Liver (tissue), 10 donors: ENCODE measurements at places on chromosomes 4 and X. TPM values are rescaled to one million over a fixed set of nuclear protein-coding genes. Genes with fewer than 3 reads are reported as not detected.
A peak's percentile ranks its signal among the peaks of the same experiment; 100 is the strongest.

- no peak for DNase-seq
These were observed 2365.5 kb downstream of the PCDH7 start for GRCh38 chr4:33085709-33086108.

DNA sequence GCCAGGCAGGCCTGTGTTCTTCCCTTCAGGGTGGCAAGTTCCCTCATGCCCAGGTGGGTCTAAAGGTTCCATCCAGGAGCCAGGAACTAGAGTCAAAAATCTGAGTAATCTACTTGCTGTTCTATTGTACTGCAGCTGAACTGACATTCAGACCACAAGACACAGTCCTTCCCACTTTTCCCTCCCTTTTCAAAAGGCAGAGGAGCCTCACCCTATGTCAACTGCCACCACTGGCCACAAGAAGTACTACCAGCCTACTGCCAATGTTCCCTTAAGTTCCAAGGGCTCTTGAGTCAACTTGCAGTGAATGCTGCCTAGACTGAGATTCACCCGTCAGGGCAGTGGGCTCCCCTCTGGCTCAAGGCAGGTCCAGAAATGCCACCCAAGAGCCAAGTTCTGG, 133.5 kb downstream of the FAM47B start:
- DNase-seq: no peak

- DNase-seq: no peak
These were observed 56.1 kb downstream of the TSPAN5 start for GRCh38 chr4:98602270-98602669.

Gene STPG2
- total RNA-seq: 0.05 TPM

GRCh38 chr4:4327652-4328121, 37.6 kb downstream of the ZBTB49 start:
- no peak for DNase-seq

- no peak for DNase-seq
These were observed 22.1 kb upstream of the MSX1 start for GRCh38 chr4:4837316-4837715.

DNA sequence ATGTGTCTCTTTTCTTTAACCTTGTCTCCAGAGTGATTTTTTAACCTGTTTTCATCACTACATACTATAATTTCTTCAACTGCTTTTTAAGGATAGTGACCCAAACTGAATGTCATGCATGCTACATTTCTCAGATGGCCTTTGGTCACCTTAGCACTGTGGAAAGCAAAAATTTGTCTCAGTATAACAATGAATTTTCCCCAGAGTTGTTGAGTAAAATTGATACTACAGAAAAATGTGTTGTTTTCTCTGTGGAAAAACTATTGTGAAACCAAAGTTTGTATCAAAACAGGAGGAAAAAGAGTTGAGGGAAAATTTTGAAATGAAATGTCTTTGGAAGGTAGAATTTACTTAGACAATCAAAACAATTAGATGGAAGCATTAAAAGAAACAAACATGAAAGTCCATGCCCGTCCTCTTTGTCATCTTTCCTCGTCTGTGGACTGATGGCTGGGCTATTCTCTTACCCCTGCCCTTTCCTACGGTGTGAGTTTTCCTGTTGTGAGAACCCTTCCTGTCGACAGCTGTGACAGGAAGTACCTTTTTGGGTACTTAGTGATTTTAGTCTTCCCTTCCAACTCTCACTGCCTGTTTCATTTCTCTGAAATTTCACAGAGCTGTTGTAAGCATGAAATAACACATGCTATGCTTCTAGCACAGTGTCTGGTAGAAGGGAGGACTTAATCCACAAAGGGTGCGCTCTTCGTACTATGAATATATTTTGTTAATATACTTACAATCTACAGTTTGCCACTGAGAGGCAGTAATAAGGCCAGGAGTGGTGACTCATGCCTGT, 50.8 kb downstream of the LRP2BP start:
- DNase-seq: no peak

DNA sequence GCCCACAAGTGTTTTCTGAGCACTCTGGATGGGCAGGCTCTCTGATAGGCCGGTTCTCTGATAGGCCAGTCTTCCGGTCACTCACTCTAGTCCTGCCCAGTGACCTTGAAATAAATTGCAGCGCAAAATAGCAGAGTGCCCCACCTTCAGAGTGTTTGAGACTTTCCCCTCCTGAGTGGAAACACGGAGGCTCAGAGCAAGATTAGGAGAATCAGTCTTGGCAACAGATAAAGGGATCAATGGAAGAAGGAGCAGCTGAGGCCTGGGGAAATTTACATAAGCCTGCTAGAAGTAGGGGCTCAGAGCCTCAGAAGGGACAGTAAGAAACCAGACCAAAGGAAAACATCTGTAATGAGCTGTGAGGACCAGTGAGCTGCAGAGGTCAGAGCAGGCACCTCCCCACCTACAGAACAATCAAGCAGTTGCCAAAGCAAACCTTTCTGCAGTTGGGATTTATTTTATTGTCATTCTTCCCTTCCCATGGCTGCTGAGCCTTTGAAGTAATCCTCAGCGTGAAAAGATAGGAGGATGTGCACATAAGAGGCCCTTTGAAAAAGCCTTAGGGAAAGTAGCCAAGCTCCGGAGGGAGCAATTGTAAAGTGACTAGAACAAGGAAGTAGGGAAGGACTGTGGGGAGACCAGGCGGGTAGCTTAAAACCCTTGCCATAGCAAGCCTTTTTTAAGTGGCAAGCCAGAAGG, 89.1 kb upstream of the TSPAN5 start:
- no peak for DNase-seq

Gene NOX1
- total RNA-seq: not detected

- DNase-seq: no peak
These were observed 13.9 kb upstream of the GABRB1 start for GRCh38 chr4:47017494-47017893.

GRCh38 chr4:40253906-40254305, 57.1 kb downstream of the RHOH start:
- no peak for DNase-seq

GRCh38 chr4:128347930-128348660, 60.5 kb upstream of the PGRMC2 start:
- DNase-seq: no peak

GRCh38 chr4:122836941-122837340, 10.3 kb downstream of the FGF2 start:
- DNase-seq: no peak

GRCh38 chr4:67712000-67712625, 11.2 kb upstream of the UBA6 start:
- DNase-seq: no peak

DNA sequence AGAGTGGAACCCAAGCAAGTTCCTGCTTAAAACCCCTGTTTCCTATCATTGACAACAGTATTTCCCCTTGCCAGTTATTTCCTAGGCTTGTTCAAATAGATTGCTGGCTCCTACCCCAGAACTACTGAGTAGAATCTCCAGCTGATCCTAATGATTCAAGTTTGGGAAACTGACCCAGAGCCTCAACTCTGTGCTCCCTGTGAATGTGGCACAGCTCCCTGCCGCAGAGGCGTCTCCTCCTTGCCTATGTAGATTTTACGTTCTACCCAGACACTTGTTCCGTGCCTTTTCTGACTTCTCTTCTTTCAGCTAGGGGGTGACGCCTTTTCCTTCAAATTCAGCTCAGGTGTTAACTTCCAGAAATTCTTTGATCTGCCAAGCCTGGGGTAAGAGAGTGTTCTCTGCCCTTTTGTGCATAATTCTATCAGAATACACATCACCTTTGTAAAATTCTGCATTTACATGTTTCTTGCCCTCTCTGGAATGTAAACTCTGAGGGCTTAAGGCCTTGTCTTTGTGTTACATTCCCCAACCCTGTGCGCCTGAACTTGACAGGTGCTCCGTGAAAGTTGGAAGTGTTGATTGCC, 4.4 kb downstream of the LSM6 start:
- DNase-seq: no peak

Gene SUPT20HL1
- total RNA-seq: not detected

- DNase-seq: peak; percentile 40
These were observed 4.9 kb upstream of the ZNF81 start for GRCh38 chrX:47831788-47832187.

Gene UGT2A1
- total RNA-seq: 0.05 TPM

DNA sequence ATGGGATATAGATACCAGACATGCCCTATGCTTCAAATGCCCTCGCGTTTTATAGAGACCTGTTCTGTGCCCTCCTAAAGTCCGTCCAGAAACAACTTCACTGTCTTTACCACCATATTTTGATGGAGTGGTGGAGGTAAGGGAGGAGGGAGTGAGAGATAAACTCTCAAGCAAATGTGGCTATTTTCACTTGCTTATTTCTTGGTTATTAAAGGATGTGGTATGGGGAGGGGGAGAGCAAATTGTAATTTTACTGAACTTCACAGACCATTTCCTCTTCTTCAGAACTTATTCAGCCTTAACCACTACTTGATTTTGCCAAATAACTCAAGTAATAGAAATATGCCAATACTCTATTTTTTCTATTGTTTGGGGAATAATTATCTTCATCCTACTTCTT, 31.5 kb downstream of the GPR174 start:
- DNase-seq: no peak

Gene GPR50
- not detected for total RNA-seq

Gene ZNF182
- 3.1 TPM for total RNA-seq

Gene ZMAT1
- 1.3 TPM for total RNA-seq

GRCh38 chr4:140888054-140888453, 131.9 kb upstream of the TBC1D9 start:
- no peak for DNase-seq

- no peak for DNase-seq
These were observed 34.7 kb downstream of the APBB2 start for GRCh38 chr4:41179498-41180195.

GRCh38 chrX:134732676-134733075, 74.4 kb upstream of the PLAC1 start:
- no peak for DNase-seq

GRCh38 chr4:39978904-39979303, 1.2 kb upstream of the PDS5A start:
- DNase-seq: no peak

Gene BTC
- 0.09 TPM for total RNA-seq

DNA sequence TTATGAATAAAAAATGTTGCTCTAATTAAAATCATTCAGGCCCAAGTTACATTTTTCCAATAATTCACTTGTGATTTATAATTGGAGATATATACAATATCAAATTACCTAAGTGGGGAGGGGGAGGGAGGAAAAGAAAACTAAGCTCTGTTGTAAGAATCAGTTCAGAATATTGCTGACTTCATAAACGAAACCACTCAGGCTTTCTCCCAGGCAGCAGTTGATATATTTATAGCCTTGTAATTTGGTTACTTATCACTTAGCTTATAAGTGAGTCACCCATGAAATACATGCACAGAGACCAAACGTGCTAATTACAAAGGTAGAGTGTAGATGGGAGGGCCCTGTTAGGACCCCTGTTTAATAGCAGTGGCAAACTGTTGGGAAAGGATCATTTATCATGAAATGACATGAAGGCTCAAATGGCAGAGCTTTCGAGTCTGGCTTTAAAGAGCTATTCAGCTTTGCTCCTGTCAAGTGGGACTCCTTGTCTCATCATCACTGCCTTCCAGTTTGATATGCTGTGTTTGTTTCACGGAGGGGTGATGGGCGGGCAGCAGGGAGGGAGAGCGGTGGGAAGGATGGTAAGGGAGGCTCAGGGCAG, 105.6 kb upstream of the PGRMC2 start:
- DNase-seq: no peak

DNA sequence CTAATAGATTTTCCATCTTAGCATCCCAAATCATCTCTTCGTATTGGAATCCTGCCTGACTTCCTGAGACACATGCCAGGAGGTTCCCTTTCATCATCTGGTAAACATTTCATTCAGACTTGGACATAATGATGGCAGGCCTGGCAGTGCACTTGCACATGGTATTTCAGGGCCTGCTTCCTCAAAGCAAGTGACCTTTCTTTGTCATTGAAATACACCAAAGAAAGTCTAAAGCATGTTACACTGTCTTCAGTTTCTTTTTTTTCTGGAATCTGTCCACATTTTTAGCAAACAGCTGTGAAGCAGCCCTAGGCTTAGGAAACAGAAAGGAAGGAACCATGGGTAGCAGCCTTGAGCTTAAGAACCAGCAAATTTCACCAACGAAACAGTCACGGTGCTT, 205.9 kb upstream of the VCX start:
- no peak for DNase-seq

- DNase-seq: no peak
These were observed 466.3 kb upstream of the FAM241A start for GRCh38 chr4:111678908-111679307.

DNA sequence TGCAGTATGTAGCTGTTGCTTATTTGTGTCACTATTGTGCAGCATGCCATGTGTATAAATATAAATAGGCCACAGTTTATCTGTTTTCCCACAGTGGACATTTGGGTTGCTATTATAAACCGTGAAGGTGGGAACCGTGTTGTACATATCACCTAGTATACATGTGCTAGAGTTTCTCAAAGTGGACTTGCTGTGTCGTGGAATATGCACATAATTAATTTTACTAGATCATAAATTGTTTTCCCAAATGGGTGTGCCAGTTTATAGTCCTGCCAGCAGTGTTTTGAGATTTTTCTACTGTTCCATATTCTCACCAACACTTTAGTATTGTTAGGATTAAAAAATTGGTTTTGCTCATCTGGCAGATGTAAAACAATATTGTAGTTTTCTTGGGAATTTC, 38.5 kb downstream of the PRIMPOL start:
- DNase-seq: no peak

GRCh38 chrX:50606300-50606950, 135.8 kb upstream of the DGKK start:
- no peak for DNase-seq

DNA sequence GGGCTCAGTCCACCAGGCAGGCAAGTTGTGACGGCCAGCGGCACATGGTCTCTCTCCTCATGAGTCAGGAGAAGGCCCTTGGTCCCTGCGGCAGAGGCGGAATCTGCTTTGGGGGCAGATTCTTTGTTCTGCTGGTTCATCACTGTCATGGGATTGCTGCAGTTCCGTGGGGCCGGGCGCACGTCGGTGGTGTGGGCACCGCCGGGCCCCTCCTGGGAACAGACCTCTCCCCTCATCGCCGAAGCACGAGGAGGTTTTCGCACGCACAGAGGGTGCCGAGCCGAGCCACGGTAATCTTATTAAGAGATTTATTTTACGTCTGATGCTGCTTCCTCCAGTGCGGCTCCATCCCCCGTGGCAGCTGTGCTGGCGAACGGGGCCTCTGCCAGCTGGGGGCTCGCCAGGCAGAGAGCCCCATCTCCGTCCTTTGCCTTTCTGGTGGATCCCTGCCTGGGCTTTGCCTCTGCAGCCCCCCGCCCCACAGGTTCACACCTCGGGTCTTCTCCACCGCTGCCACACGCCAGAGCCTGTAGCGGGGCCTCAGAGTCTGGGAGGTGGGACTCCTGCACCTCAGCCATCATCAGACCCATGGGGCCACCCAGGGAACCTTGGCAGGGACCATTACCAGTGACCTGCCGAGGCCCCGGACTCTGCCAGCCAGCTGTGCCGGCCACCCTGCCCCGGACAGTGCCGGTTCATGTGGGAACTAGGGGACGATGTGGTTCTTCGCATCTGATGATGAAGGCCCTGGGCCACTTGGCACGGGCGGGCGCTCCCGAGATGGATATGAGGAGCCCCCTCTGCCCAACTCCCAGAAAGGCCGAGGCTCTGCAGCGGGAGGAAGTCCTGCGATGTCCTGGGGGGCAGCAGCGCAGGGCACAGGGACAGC, 86.7 kb upstream of the NKX1-1 start:
- DNase-seq: no peak
